Immature natural killer cell (primary cell): ENCODE measurements at places on chromosomes 1 and 21. TPM values are rescaled to one million over a fixed set of nuclear protein-coding genes. Genes with fewer than 3 reads are reported as not detected.

MAD2L2 gene
- 103 TPM for polyA plus RNA-seq

WASF2 gene
- polyA plus RNA-seq, result 36.6 TPM

FLVCR1 gene
- polyA plus RNA-seq, result 1.6 TPM

SNAPIN gene
- 95.8 TPM for polyA plus RNA-seq
